ENCODE measurements at places on chromosomes 4 and X.

- no peak for DNase-seq
These were observed 10.5 kb upstream of the MGST2 start for GRCh38 chr4:139655116-139655515.

DNA sequence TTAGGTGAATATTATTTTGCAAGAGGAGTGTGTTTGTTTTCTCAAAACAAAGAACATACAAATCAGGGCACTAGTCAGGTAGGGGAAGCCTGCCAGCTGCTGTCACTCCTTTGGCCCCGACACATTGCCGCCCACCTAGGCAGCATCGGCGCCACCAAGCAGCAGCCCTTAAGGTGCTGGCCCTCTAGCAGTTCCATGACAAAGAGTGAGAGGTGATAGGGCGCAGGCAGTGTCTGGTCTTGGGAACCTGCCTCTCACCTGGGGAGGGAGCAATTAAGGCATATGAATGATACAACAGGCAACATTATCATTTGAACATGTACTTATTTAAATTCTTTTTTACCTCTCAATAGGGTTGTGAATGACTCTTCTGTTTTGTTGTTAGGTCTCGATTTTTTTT lies 135.1 kb downstream of the PLS3 start:
- no peak for DNase-seq

GRCh38 chr4:8205749-8206611 lies 6.9 kb downstream of the SH3TC1 start:
- DNase-seq = no peak

DNA sequence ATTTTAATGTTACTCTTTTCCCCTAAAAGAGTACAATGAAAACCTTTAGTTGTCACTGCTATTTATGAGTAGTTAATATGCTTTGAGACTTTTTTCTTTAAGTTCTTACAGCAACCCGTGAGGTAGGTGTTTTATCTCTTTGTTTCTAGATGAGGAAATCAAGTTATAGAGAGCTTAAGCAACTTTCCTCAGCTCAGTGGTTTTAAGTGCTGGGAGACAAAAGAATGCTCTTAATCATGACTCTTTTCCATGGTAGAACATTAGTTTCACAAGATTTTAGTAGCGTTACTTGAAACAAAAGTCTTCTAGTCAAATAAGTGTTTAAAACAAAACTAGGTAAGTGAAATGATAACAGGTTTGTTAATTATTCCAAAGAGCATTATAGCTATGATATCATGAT lies 354.7 kb upstream of the PITX2 start:
- DNase-seq = no peak

DNA sequence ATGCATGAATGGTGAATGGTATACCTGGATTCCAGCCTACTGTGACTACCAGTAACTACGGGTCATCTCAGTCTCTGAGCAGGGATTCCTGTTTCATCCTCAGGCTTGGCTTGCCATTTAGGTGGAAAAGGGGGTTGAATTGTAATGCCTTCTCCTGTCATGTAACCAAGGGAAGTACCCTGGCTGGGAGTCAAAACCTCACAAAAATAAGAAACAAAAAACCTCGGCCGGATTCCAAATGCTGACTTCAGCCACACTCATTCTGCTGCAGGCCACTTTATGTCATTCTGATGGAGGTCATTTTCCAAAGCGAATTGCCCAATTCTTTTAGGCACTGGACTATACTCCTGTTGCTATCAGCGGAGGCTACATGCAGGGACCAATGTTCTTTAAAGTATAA lies 324.7 kb downstream of the LDB2 start:
- DNase-seq = no peak

- DNase-seq = no peak
These were observed 182.0 kb downstream of the ANKRD50 start for GRCh38 chr4:124530464-124531077.

DNA sequence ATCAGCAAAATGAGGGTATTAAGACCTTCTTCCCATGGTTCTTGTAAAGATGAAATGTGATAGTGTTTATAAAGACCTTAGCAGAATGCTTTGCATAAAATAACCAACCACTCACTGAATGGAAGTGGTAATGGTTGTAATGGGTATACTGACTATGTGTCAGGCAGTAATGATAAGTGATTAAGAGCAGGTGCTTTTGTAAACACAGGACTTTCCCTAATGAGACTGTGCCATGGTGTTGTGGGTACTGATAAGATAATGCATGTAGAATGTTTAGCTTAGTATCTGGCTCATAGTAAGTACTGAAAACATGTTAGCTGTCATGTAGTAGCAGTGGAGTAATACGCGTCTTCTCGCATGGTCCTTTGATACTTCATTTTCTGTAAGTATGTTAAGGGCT lies 6.9 kb downstream of the LSM6 start:
- no peak for DNase-seq

DNA sequence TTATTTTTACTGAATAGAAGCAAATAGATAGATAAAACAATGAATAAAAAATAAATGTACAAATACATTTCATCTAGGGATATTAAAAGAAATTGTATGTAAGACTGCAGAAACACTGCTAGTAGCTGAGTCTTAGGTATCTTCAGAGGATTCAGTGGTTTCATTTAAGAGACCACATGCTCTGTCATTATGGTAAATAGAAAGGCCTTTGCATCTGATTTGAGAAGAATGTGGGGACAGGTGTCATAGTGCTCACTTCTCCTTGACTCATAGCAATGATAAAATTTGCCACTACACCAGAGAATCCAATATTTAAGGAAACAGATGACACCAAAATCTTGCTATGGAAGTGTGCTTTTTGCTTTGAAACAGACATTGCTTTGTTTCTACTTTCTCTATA lies 59.8 kb upstream of the PPP1R2C start:
- DNase-seq = no peak

GRCh38 chr4:124866301-124866700 lies 153.8 kb upstream of the ANKRD50 start:
- DNase-seq = no peak

DNA sequence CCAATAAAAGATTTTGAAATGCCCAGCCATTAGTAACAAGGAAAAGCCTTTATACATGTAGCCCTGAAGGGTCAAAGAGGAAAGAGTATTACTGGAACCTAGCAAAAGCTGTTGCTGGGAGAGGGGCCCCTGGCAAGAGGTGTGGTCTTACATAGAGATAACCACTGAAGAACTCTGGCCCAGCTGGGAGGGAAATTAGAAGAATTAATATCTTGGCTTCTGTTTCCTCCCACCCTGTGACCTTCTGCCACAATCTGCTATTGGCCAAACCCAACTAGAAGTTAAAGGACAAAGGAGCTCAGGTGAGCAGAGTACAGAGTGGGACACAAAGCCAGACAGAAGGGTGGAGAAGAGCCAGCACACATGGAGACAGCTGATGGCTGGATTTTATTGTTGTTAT lies 39.3 kb upstream of the CCNG2 start:
- no peak for DNase-seq

- DNase-seq = no peak
These were observed 84.6 kb upstream of the PPP2R3B start for GRCh38 chrX:471281-471680.

GRCh38 chrX:137366018-137366633 lies 199.8 kb upstream of the ZIC3 start:
- no peak for DNase-seq

GRCh38 chr4:96736352-96736889 lies 896.5 kb downstream of the PDHA2 start:
- no peak for DNase-seq

- DNase-seq = no peak
These were observed 236.1 kb downstream of the OPHN1 start for GRCh38 chrX:68196939-68197791.

Measured in posterior cingulate gyrus (tissue), 11 donors.